HuH-7.5 (cell line): ENCODE measurements at places on chromosomes 2 and 18.

DNA sequence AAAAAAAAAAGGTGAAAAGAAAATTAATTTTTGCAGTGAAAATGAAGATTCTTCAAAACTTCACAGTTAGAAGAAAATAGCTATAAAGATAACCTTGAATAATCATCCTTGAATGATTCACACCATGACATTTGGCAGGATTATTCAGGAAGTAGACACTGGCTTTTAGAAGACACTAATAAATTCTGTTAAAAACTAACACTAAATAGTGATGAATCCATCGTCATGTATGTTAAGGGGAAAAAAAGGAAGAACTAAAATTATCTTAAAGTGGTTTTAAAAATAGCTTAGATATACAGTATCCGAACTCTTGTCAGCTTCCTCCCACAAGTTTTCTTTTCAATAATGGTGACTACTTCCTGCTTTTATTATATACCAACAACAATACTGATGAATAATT, 10.2 kb downstream of the USP37 start:
- no peak for DNase-seq

DNA sequence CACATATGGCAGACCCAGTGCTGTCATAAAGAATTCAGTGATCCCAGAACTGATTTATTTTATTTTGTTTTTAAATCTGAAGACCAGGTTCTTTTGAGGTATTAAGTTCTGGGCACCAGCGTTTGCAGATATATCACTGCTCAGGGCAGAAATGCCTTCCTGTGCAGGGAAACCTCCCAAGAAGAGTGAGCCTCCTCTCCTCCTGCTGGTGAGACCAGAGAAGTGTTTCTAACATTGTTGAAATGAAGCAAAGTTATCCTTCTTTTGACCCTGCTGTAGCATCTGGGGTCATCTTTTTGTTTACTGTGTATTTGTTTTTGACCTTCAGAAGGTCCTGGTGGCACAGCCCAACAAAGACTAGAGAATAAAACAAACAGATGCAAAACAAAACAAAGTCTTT, 94.0 kb downstream of the AQP4 start:
- peak; percentile 7 for DNase-seq

- no peak for DNase-seq
Observed at GRCh38 chr2:170084820-170085491, 93.0 kb upstream of the MYO3B start.

DNA sequence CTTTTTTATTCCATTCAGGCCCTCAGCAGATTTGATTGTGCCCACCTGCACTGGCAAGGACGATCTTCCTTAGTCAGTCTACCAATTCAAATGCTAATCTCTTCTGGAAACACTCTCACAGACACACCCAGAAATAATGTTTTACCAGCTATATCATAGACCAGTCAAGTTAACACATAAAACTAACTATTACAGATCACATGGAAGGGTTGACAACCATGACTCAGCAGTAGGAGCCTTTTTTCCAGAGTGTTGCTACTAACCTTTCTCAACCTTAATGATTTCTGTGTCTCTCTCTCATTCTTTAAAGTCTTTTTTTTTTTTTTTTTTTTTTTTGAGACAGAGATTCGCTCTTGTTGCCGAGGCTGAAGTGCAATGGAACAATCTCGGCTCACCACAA, 143.5 kb upstream of the MSH6 start:
- DNase-seq, result no peak

- no peak for DNase-seq
Observed at GRCh38 chr2:47249157-47249900, 94.2 kb upstream of the STPG4 start.

- DNase-seq, result no peak
Observed at GRCh38 chr2:38415023-38415422, 38.0 kb upstream of the ATL2 start.

- no peak for DNase-seq
Observed at GRCh38 chr18:68542846-68543245, 172.1 kb downstream of the TMX3 start.

DNA sequence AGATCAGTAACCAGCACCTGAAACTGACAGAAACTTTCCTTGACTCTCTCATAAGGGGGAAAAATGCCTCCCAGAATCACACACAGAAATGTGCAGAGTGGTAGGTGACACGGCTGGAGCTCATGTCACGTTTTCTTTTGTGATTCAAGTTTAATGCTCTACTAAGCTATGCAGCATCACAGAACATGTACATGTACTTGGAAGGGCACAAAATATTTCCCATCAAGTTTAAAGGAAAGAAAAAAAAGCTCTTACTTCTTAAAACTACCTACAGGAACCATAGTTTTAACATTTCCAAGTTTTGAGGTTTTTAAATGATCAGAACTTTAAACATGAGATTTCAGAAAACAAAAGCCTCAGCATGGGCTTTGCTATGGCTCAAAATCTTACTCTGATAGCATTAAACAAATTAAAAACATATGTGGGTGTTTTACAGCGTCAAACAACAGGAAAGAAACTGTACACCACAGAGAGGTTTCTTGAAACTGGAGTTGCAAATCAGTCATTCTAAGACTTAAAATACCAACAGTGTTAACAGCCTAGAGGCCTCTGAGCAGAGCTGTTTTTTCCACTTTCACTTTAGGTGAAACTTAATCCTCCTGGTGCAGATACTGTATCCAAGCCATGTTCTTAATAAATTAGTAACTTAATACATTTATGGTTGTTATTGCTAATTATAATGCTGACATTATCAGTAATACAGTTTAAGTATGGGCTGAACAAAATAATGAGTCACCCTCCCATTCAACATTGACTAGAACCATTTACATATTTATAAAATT, 30.1 kb downstream of the MBP start:
- DNase-seq, result no peak

DNA sequence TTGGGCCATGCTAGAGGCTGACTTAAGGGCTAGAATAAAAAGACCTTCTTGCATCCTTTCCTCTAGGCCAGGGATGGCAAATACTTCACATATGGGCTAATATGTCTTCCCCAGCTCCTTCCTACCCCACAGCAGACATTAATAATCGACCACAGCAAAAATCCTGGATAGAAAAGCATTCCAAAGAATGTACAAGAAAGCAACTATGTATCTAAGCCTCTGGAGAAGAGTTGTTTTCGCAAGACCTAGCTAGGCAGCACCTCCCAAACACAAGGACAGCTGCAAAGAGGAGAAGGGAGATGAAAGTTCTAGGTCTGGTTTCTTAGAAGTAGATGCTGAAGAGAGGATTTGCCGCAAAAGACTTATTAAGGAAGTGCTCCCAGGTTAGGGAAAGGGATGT, 372.6 kb downstream of the SLC4A3 start:
- no peak for DNase-seq

DNA sequence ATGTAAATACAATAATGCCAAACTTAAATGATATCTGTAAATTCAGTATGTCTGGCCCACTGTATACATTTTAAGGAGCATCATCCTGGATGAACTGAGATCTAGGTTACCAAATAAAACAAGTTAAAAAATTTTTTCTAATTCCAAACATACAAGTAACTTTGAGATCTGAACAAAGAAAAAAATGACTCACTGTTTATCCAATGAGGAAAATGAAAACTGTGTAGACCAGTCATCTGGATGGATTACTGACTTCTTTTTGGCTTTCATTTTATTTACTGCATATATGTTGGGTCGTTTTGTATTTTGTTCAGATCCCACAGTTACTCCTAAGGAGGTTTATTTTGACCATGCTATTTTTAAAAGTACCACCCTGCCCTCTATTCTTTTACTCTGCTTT, 189.8 kb downstream of the RBM43 start:
- no peak for DNase-seq

GRCh38 chr18:32760391-32760790, 12.4 kb downstream of the KLHL14 start:
- no peak for DNase-seq
